GM19239 (cell line): ENCODE measurements at places on chromosomes 3 and 15.

DNA sequence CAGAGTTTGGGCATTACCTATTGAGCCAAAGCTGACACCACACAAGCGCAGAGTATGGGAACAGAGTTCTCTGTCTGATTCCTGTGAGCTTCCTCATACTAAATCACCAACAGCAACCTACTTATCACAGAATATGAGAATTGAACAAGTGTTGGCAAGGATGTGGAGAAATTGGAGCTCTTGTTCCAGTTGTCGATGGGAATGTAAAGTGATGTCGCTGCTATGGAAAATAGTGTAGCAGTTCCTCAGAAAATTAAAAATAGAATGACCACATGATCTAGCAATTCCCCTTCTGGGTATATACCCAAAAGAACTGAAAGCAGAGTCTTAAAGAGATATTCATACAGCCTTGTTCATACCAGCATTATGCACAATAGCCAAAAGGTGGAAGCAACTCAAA, 33.4 kb downstream of the CD86 start:
- DNase-seq, result no peak

GRCh38 chr3:68057637-68058320, 403.4 kb upstream of the SUCLG2 start:
- DNase-seq, result no peak

- DNase-seq, result no peak
Observed at GRCh38 chr3:139627759-139628158, 50.0 kb downstream of the NMNAT3 start.

GRCh38 chr3:23174426-23175039, 28.6 kb upstream of the UBE2E2 start:
- no peak for DNase-seq

DNA sequence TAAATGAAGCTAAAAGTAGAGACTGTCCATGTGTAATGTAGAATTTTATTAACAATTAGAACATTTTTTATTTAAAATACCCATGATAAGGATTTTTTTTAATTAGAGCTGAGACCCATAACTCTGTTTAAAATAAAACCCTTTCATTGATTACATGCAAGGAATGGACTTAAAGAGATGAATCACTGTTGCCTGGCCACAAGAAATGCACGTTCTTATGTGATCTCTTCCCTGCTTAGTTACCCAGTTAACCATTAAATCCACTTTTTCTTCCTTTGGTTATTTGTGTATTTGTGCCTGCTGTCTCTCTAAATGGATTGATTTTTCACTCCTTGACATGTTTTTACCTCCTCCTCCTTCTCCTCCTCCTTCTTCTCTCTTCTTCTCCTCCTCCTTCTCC, 83.3 kb upstream of the SLITRK3 start:
- no peak for DNase-seq

DNA sequence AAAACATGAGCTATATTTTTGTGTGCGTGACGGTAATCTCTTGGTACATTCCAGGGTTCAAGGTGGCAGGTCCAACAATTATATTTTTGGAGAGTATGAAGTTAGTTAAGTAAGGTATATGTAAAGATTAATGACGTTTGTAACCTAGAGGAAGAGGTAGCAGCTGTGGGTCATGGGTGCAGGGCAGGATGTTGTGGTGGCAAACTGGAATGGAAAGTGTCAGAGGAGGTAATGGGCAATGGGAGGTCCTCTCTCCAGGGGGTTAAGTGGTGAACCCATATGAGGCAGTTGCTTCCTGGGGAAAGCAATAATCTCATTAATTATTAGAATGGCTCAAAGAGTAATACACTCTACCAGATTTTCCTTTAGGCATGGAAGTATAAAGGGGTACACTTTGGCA, 1.0 kb upstream of the CD200R1L start:
- DNase-seq, result peak; percentile 17

DNA sequence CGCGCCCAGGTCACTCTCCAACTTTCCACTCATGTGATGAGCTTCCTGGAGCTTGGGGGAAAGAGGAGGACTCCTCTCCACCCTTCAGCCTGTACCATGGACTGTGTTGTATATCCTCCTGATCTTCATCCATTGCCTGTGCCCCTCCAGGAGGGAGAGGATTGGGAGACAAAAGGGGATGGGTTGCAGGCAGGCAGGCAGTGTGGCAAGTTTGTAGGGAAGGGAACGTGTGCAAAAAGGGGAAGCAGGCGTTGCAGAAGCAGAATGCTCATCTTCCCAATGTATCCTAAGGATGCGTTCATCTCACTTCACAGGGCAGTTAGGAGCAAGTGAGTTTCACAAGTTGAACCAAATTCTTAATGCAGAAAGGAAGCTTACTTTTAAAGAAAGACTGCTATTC, 28.1 kb upstream of the GHSR start:
- DNase-seq, result no peak

GRCh38 chr3:135448520-135448919, 517.0 kb upstream of the PPP2R3A start:
- DNase-seq, result no peak

DNA sequence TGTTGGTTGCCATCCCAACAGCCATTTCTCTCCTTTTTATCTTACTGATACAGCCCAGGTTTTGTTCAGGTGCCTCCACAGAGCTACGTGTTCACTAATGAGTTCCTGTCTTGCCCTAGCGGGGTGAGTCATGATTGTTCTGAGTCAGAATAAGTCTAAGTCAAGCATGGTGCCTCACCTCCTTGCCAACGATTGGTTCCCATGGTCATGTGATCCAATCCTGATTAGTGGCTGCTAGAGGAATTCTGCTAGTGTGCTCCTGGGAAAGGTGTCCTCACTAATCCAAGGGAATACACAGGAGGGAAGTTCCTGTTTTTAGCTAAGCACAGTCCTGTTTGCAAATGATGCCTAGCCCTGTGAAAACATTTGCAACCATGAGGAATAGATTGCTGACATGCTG, 99.8 kb downstream of the NSUN3 start:
- DNase-seq, result no peak

GRCh38 chr15:75695220-75695619, 17.4 kb downstream of the CSPG4 start:
- DNase-seq, result no peak

- DNase-seq, result no peak
Observed at GRCh38 chr15:91854639-91854990, 1.1 kb downstream of the SLCO3A1 start.

DNA sequence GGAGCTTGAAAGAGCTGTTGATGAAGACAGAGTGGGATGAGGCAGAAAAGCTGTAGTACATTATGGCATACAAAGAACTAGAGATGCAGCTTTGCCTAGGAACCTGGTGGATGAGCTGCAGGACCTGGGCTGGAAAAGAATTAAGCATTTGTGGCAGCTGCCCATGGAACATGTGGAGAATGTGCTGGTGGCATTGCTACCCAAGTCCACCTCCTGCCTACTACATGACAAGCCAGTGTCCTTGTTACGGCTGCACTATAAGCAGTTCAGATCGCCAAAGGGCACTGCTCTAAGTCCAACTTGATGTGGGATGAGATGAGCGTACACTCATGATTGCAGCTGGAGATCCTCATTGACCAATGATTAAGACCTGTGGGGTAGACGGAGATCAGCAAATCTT, 81.1 kb upstream of the ADPGK start:
- DNase-seq, result no peak

GRCh38 chr3:151798466-151798865, 15.4 kb upstream of the AADAC start:
- no peak for DNase-seq

- no peak for DNase-seq
Observed at GRCh38 chr15:70165716-70166284, 68.1 kb upstream of the TLE3 start.

DNA sequence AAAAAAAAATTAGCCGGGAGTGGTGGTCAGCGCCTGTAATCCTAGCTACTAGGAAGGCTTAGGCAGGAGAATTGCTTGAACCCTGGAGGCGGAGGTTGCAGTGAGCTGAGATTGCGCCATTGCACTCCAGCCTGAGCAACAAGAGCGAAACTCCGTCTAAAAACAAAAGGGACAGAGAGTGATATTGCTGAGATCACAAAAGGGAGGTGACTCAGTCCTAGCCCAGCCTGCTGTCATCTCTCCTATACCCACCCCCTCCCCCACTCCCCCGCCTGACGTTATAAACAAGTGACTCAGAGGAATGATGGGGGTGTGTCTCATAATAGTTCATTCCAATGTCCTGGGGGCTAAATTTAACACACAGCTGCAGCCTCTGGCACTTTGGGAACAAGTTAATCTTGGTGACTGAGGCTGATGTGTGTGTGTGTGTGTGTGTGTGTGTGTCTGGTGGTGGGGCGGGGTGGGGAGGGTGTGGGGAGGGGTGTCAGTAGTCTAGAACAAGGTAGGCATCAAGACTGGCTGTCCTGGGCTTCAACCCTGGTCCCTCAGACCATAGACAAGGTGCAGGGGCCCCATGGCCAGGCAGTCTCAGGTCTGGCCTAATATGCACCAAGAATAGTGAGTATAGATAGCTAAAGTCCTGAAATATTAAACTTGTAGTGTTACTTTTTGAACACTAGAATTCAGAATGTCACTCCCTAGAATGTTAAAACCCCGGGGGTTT, 1.3 kb upstream of the KLHL40 start:
- DNase-seq, result no peak

- no peak for DNase-seq
Observed at GRCh38 chr3:88732186-88732585, 375.2 kb upstream of the EPHA3 start.
